ENCODE measurements at places on chromosomes 4 and X. TPM values are rescaled to one million over a fixed set of nuclear protein-coding genes. Genes with fewer than 3 reads are reported as not detected.
A peak's percentile ranks its signal among the peaks of the same experiment; 100 is the strongest.

The GPR119 gene
- total RNA-seq = not detected

The PDHA2 gene
- total RNA-seq = not detected

The SLC49A3 gene
- total RNA-seq = 5.2 TPM

The ZNF630 gene
- total RNA-seq = 2.8 TPM

The STARD8 gene
- 15.8 TPM for total RNA-seq

The AVPR2 gene
- 5.0 TPM for total RNA-seq

The PSAPL1 gene
- total RNA-seq = not detected

GRCh38 chr4:13302876-13303275, 181.3 kb downstream of the RAB28 start:
- no peak for ATAC-seq

GRCh38 chr4:85228264-85228663, 246.7 kb upstream of the ARHGAP24 start:
- ATAC-seq = no peak

- no peak for ATAC-seq
These were observed 84.6 kb downstream of the RELL1 start for GRCh38 chr4:37601531-37601930.

GRCh38 chr4:24917076-24917856, 4.4 kb upstream of the CCDC149 start:
- ATAC-seq = no peak

DNA sequence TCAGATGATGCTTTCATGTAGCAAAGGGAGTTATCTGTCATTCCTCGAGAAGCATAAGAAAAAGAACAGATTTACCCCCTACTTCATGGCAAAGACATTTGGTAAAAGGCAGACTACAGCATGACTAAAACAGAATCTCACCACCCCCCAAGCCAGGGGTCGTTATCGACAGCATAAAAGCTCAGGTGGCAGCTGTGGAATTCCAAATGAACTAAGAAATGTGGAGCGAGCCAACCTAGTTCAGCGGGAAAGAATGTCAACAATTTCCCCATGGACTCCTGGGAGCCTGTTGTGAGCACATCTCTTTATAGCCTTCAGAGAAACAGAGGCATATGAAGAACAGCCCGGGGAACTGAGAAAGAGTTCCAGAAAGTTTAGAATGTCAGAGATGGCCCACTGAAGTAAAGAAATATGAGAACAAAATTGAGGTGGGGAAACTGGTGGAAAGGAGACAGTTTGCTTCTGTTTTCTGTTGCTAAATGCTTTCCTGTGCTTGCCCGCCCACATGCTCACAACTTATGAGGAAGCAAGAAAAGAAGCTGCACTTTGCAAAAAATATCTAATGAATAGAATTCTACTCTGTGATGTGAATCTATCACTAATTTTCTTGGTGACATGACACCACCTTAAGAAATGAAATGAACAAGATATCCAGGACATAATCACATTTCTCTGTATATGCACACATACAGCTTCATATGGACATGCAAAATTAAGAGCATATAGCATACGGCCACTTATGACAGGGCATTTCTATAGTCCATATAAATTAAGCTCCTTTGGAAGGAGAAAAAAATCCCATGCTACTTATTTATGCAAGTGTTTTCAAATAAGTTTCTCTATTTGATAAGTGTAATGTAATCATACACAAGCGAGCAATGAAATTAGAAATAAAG, 135.3 kb upstream of the MID1 start:
- ATAC-seq = peak; percentile 72

DNA sequence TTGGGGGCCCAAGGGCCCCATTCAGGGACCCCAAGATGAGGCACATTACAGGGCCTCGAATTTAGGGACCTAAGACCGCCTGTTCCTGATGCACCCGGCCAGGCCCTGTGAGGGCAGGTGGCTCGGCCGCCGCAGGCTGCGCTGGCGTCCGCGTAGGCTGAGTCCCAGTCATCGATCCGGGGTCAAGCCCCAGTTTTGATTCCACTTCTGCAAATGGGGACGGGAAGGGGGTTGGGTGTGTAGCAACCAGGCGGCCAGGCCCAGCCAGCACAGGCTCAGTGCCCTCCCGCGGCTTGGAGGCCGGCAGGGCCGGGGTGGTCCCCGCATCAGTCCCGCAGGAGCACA, 327 bp downstream of the PNPLA4 start:
- ATAC-seq = no peak

- ATAC-seq = no peak
These were observed 36.6 kb downstream of the SYTL4 start for GRCh38 chrX:100695302-100695701.

DNA sequence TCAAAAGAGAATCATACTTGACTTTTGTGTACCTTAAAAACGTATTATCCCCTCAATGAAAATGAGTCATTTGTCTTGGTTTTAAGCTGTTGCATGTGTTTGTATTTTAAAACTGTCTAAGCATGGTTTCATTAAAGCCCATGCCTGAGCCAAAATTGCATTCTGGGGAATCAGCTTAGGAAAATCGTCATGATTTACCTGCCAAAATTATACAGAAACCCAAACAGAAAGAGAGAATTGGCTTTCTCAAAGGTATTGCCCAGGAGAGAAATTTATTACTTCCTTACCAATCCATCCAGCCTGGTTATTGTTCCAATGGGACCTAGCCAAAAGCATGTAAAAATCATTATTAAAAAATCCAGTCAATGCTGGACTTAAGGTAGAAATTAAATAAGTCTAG, 37.6 kb downstream of the GPR174 start:
- no peak for ATAC-seq

All from gastroesophageal sphincter (tissue), 4 donors.